ENCODE measurements at places on chromosomes 6 and 20.

DNA sequence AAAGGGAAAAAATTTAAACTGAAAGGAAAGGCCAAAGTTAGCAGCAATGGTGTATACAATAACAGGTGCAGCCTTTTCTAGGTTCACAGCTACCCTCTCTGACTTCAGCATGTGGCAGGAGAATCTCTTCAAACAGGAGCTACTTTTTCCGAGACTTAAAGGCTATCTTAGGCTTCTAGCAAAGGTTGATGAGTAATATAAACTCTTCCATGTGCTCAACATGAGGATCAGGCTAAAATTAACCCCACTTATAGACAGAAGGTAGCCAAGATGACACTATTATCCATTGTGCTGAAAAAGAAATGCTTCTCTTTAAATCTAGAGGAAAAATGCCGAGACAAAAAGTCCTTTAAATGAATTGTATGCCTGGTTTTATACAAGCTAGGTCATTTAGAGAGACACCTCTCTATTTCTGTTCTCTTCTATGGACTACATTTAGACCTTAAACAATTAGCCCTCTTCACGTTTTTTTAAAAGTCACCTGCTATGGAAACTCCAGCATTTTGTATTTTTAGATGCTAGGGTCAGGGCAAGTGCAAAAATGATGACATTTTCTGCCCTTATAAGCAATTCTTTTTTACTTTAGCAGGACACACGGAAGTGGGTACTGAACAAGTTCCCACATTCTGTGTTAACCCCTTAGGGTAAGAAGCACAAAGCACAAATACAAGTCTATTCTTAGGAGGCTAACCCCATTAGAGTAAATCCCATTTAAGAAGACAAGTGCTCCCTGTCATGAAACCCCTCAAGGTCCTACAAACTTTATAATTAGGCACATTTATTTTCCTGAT, 216.8 kb upstream of the CITED2 start:
- no peak for DNase-seq

DNA sequence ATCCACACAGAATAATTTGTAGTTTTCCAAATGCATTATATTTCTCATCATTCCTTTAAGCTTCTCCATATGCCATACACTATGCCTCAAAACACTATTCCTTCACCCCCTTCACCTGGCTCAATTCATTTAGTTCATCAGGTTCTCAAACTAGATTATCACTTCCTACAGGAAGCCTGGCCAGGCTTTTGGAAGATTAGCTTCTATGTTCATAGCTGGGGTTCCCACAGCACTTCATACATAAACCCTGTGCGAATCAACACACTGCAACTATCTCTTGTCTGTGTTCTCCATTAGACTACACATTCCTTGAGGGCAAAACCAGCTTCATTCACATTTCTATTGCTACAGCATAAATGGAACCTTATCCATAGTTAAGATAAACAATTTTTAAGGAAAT, 40.5 kb upstream of the PLN start:
- no peak for DNase-seq

- no peak for DNase-seq
Observed at GRCh38 chr6:674956-675355, 18.0 kb downstream of the EXOC2 start.

DNA sequence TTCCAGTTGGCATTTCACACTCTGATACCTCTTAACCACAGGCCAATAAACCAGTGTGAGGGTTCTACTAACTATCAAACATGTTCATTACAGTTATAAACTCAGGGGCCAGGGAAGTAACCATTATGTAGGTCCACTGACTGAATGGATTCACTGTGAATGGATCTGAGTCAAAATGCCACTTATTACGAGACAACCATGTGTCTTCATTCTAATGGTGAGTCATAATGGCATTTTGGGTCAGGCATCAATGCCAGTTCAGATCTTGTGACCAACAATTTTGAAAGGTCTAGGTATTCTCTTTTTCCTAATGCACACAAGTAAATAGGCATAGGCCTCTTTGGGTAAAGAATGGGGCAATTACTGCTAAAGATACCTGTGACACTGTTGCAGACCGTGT, 112.2 kb upstream of the HEY2 start:
- no peak for DNase-seq

DNA sequence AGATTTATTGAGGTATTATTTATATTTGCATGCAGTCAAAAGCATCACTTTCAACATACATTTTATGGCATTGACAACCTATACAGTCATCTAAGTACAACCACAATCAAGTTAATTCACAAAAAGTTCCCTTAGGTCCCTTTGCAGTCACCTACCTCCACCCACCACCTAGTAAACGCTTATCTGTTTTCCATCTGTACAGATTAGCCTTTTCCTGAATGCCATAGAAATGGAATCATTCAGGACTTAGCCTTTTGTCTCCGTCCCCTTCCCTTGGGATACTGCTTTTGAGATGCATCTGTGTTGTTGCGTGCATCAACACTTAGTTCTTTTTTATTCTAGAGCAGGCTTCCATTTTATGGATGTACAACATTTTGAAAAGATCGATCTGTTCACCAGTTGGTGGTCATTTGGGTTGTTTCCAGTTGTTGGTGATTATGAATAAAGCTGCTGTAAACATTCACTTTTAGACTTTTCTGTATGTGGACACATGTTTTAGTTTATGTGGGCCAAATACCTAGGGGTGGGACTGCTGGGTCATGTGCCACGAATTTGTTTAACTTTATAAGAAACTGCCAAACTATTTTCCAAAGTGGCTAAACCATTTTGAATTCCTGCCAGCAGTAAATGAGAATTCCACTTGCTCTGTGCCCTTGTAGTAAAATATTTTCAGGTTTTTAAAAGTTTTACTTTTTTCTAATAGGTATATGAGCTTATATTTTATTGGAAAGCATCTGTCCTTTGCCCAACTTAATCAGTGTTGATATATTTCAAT, 17.6 kb upstream of the IFNGR1 start:
- no peak for DNase-seq

GRCh38 chr6:104969785-104970581, 13.1 kb downstream of the LIN28B start:
- DNase-seq: no peak

DNA sequence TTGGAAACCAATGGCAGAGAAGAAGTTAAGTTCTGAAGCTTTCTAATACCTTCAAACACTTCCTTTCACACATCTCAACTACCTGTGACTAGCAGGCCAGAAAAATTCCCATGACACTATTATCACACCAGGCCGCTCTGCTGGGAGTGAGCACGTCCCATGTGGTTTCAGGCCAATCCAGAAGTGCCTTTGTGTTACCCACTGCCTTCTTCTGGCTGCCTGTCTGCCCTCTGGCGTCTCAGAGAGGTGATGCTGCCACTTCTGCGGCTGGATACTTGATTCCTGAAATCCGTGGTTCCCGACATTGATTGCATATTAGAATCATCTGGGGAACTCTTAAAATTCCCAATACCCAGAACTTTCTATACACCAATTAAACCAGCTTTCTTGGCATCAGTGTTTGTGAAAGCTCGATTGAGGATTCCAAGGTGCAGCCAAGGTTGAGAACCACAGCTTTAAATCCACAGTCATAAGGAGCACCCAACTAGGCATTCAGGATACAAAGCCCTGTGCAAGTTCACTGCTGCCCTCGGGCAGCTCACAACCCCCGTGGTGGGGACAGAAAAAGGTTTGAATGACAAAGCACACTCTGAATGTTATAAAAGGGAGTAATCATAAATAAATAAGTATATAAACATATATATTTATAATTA, 65.6 kb downstream of the STMND1 start:
- no peak for DNase-seq

DNA sequence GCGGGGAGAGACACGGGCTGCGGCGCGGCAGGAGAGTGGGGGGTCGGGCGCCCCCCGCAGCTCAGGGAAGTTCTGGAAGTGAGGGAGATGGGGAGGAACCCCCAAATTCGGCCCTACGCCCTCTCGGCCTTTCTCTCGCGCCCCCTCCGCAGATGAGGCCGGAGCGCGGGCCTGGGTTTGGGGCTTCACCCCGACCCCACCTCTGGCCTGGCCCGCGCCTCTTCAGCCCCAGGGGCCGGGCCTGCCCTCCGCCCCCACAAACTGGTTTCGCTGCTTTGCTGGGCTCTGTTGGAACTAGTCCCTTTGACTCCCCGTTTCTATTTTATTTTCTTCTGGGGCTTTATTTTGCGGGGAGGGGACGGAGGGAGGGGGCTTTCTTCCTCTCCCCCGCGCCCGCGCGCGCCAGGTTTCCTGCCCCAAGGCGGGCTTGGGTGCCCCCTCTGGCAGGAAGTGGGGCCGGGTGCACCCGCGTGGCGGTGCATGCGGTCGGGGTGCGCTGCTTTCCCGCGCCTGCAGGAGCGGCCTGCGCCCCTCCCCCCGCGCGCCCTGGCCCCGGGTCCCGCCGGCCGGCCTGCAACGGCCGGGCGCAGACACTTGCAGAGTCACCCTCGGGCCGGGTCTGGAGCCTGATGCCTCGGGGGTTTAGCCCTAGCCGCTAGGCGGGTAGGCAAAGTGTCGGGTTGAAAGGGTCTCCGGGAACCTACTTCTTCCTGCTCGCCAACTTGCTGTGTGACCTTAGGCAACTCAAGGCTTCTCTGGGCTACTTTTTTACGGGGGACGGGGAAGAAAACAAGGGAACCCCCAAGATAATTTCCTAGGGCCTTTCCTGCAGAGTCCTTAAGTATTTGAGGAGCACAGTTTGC, 1.3 kb downstream of the HMGA1 start:
- DNase-seq: no peak

DNA sequence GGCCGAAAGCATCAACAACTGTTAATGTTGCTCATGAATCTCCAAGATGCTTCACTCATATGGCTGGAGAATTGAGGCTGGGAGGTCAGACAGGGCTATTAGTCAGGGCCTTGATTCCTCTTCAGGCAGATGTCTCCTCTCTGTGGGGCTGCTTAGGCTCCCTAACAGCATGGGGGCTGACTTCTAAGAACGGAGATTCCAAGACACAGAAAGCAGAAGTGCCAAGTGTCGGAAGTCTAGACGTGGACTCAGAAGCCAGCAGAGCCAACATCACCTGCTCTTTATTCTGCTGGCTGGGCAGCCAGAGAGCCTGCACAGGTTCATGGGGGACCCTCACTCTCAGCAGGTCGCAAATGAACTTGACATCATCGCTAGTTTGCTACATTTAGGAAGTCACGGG, 279.8 kb downstream of the CDH26 start:
- no peak for DNase-seq

- no peak for DNase-seq
Observed at GRCh38 chr6:155341130-155341828, 27.0 kb upstream of the TFB1M start.

DNA sequence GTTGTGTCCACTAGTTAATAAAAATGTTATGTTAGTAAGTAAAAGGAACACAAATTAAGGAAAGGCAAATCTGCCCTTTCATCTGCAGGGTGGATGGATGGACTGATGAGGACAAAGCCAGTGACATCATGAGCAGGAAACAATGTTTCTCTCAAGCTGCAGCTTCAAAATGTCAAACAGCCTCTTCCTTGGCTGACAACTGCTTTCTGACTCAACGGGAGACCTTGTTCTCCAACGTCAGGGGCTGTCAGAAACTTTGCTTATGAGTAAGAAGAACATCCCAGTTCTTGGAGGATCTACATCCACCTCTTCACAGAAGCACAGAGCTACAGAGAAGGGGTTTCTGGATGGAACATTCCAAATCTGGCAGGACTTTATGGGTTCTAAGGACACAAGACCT, 6.0 kb downstream of the CST2 start:
- DNase-seq: no peak

DNA sequence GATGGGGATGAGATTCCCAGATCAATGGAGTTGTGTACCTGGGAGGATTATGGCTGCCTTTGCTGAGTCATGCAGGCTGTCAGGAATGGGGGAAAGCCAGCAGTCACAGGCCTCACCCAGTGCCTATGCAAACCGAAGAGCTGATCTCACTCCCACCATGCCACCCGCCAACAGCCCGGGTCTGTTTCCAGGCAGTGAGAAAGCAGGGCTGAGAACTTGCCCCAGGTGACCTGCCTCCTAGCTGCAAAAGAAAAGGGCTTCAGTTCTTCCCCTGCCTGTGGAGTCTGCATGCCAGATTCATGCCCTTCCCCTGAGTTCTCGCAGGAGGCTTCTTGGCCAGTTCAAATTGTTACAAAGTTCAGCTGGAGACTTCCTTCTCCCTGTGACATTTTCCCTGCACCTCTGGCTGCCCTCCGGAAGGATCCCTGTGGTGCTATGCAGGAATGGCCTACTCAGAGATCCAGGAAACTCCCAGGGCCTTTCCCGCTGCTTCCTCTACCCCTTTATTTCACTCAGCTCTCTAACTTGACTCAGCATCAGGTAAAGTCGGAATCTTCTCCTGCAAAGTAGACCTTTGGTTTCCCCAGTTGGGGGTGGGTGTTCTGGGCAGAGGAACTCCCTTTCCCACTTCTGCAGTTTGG, 71.5 kb upstream of the B3GAT2 start:
- no peak for DNase-seq

- DNase-seq: no peak
Observed at GRCh38 chr6:32947552-32948465, 5.1 kb downstream of the HLA-DMA start.

DNA sequence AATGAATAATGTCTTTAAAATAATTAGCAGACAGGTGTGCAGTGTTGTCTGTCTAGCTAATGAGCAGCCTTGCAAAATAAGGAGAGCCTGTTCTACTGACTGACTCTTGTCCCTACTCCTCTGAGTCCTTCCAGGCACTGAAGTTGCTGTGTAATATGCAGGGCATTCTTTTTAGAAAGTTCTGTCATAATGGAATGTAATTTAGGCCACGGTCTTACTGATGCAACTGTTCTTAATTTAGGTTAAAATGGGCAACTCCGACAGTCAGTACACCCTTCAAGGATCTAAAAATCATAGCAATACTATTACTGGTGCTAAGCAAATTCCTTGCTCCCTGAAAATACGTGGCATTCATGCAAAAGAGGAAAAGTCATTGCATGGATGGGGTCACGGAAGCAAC, 133.9 kb downstream of the TIAM2 start:
- no peak for DNase-seq

DNA sequence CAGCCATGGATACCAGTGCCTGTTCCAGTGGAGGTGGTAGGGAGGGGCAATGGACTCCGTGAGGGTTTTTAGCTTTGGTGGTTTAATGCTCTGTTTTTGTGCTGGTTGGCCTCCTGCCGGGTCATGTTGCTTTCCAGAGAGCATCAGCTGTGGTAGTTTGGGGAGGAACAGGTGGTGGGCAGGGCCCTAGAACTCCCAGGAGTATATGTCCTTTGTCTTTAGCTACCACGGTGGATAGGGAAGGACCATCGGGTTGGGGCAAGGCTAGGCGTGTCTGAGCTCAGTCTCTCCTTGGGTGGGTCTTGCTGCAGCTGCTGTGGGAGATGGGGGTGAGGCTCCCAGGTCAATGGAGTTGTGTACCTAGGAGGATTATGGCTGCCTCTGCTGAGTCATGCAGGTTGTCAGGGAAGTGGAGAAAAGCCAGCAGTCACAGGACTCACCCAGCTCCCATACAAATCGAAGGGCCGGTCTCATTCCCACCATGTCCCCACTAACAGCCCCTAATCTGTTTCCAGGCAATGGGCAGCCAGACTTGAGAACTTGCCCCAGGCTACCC, 38.9 kb downstream of the MRAP2 start:
- no peak for DNase-seq

GRCh38 chr6:150899231-150899630, 33.7 kb downstream of the MTHFD1L start:
- DNase-seq: no peak
